ENCODE measurements at places on chromosomes 1 and 21.
A peak's percentile ranks its signal among the peaks of the same experiment; 100 is the strongest.

DNA sequence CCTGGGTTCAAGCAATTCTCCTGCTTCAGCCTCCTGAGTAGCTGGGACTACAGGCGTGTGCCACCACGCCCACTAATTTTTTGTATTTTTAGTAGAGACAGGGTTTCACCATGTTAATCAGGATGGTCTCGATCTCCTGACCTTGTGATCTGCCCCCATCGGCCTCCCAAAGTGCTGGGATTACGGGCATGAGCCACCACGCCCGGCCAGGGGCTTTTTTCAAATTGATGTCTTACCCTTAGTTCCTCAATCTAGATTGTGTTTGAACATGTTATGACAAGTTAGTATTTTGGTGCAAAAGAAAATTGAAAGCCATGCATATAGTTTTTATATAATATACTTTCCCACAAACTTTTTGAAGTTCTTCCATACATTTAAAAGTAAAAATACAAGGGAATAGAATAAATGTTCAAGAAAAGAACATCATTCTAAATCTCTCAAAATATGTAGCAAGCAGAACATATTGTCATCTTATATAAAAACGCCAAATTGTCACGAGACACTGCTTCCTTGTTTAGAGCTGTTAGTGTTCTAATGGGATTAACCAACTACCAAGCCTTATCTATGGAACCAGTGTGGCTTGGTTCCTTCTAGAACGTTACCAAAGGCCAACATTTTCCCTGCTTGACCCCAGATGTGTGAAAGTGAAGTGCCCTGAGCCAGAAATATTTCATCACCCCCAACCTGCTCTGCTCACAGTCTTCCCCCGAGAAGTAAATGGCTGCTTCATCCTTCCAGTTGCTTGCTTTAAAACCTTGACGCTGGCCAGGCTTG, 9.5 kb upstream of the PLEKHM2 start:
- DNase-seq = no peak

GRCh38 chr1:183583466-183583865, 6.8 kb downstream of the NCF2 start:
- no peak for DNase-seq

DNA sequence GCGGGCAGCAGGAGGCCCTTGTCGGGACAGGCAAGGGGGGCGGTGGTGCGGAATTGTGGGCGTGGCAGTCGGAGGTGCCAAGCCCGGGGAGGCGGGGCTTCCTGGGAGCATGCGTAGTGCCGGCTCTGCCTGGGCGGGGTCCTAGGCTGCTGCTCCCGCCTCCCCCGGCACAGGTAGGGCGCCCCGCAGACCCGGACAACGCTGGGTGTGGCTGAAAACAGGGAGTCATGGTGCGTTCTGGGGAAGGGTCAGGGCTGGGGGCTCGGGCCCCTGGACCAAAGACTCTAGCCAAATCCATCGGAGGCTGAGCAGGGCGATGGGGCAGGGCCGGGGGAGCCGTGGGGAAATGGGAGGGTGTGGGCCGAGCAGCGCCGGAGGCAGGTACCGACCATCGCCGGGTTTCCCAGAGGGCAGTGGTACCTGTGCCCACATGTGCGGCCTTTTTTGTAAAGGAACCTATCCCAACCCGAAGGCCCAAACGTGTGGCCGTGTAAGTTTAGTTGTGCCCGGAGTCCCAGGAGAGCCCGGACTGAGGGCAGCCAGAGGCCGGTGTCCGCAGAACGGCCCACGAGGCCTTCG, 231.9 kb downstream of the SDCCAG8 start:
- DNase-seq = no peak

DNA sequence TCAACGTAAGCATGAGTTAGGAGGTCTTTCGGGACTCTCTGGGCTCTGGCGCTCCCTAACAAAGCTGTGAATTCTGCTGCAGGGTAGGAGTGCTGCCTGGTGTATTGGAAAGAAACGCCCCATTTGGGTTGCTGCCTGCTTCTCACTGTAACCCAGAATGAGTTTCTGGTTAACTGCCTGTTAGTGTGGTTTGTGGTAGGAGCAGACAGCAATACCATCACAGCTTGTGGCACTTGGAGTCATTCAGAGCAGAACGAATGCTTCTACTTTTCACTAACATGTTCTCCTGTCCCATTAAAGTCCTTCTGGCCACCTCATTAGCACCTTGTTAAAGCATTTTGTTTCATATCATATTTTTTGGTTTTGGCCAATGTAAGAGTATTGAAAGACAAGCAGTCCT, 18.1 kb downstream of the MAP3K7CL start:
- DNase-seq = no peak

DNA sequence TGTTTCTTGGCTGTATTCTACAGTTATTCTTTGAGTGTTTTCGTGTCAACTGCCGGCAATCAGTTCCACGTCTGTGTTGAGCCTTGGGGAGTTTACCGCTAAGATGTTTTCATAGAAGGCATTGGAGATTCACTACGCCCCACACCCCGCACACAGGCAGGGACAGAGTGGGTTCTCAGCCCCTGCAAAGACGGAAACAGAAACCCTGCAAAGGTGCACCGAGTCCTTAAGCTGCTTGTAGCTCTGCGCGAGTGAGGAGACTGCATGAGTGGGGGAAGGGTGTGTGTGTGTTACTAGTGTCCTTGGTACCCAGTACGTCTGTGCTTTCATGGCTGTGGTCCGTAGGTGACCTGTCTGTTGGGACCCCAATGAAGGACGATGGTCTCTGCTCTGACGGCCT, 1.9 kb downstream of the LHX4 start:
- no peak for DNase-seq

DNA sequence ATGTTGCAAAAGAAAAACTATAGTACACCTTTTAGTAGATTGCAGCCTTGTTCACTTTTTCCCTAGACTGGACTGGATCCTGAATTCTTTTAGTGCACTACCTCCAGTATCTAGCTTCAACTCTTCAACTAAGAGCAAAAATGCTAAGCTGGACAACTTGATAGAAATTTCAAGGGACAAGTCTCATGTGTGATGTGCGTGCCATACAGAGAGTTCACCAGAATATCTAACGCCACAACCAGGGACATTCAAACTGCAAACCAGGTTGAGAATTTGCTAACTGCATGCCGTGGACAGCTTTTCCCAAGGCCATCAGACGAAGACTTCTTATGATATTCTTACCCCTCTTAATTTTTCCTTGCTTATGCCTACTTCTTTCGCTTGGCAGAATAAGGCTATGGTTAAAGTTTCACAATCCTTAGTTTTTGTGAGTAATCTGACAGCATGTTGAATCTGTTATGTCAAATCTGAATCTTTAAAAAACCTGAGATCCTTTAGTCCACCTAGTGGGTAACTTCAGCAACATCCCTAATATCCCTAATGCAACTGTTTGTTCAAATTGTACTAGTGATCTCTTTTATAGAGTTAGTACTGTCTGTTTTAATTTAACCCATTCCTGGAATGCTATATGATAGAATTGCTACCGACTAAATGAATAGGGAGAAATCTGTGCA, 66.4 kb downstream of the DDAH1 start:
- DNase-seq = no peak

- no peak for DNase-seq
Measured at GRCh38 chr1:204983881-204984280, 59.1 kb upstream of the CNTN2 start.

DNA sequence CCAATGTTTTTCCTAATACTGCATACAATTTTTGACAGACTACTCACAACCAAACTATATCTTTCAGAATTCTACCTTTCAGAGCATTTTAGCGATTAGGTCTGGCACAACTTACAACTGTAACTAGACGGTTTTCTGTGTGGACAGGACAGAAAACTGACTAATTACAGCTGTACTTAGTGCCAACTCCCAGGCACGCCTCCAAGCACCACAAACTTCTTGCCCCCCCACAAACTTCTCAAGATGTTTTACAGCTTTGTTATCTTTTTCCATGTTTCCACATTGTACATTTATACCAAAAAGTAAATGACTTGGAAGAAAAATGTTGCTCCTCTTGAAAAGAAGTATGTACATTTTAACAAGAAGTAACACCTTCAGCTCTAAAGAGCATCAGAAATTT, 13.8 kb downstream of the LYST start:
- no peak for DNase-seq

- DNase-seq = no peak
Measured at GRCh38 chr21:23740463-23740862, 1866.8 kb downstream of the MRPL39 start.

- DNase-seq = peak; percentile 38
Measured at GRCh38 chr1:230186003-230186863, 119.2 kb downstream of the GALNT2 start.

GRCh38 chr1:74650561-74650960, 23.0 kb downstream of the ERICH3 start:
- DNase-seq = no peak

DNA sequence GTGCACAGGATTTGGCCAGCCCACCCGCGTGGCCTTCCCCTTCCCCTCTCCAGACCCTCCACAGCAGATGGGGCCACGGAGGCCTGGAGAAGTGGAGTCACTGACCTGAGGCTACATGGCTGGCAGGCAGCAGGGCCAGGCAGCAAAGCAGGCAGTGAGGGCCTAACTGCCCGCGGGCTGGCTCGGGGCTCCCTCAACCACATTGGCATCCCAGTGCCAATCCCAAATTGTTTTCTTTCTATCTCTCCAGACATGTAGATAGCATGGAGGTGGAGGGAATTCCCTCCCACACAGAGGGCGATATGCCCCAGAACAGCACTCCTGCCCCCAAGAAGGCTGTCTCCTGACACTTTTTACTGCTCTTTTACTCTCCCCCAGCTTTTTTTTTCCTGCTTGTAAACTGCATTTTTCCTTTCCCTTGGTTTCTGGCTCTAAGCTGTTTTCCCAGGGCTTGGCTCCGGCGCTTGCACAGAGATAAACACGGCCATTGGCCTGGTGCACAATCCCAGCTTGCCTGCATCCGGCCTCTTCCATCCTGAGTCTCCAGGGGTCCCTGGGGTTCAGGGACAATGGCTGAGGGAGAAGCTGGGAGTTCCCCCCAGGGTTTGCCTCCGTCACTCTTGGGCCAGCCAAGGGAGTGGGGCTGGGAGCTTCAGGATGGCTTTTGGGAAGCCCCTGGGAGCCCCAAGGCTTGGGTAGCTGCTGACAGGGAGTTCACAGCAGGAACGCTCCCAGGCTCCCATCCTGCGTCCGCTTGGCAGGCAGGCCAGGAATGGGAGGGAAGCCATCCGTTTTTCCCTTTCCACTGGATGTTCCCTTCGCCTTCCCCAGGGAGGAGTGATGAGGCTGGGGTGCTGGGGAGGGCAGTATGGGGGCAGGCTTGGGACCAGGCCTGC, 7.0 kb downstream of the EPHX1 start:
- no peak for DNase-seq

GRCh38 chr1:151509350-151510019, 1.7 kb upstream of the CGN start:
- DNase-seq = no peak

- DNase-seq = no peak
Measured at GRCh38 chr1:235663628-235664027, 14.0 kb upstream of the GNG4 start.

- DNase-seq = no peak
Measured at GRCh38 chr1:228799924-228800323, 64.6 kb downstream of the RHOU start.

DNA sequence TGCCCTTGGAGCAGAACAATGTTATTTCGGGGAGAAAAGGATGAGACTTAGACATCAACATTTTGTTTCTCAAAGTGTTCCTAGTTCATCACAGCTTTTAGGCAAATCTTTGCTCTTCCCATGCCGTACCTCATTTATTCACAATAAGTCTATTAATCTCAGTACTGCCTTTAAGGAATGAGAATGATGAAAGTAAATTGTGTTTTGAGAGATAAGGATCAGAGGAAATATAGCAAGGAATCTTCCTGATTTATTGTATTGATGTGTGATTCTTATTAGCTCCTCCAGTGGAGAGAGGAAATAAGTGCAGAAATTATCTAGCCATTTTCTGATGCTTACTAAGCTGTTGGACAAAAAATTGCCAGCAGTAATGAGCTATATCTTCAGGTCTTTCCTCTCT, 2.0 kb downstream of the POLR3C start:
- no peak for DNase-seq

- DNase-seq = no peak
Measured at GRCh38 chr1:29675481-29676263, 439.4 kb downstream of the PTPRU start.

DNA sequence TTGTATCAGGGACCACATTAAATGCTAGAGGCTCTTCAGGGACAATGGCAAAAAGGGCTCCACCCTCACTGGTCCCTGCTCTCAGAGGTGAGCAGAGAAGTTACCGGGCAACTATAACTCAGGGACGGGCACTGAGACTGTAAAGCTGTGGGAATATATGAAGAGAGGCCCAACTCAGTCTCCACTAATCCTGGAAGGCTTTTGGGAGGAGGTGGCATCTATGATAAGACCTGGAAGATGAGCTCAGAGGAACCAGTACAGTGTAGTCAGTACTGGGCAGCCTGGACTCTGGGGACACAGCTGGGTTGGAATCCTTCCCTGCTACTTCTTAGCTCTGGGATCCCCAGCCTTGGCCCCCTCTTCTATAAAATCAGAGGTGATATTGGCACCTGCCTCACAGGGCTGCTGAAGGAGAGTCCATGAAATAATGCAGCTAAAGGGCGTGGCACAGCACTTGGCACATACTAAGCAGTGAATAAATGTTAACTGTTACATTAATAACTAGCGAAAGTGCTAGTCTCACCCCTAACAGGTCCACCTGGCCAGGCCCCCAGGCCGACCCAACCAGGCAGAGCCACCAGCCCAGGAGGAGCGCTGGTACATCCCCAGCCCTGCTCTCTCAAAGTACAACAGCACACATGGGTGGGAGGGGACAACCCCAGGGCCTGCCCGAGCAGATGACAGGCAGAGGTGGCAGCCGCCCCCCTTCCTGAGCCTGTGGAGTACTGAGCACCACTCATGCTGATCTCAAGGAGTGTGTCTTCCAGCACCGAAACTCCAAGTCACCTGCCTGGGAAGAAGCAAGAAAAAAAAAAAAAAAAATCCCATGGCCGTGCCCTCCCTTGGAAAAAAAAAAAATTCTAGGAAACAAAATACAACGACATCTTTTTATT, 62.7 kb downstream of the CASZ1 start:
- DNase-seq = no peak

DNA sequence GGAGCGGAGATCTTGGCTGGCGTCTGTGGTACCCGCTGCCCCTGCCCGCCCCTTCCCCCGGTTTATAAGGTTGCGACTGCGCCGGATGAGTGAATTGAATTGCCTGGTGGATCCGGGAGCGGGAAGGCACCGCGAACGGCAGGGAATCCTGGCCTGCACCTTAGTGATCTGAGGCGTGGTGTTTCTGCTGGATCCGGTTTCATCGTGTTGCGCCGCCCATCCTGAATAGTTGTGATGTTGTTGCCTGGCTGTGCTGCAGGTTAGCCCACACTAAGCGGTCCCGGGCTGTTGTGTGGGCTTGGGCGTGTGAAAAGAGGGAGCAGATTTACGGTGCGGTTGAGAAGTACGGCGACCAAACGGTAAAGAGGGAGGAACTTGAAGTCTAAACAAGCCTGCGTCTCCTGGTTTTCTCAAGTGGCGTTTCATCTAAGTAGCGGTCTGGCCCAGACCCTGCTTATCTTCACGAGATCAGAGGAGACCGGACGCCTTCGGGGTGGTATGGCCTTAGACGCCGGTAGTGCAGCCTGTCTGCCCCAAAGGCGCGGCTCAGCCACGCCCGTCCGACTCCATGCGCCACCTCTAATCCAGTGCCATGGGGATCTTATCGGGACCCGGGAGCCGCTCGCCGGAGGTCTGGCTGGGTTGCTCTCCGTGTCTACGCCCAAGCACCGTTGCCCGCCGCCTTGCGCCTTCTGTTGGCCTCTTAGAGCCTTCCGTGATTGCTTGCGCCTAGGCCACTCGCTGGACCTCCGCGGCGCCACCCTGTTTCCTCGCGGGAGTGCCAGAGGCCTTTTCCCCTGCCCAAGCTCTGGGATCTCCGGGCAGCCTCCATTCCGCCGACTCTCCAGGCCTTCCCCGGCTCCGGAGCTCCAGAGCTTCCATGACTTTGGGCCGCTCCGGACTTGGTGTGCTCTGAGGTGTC, 87.5 kb upstream of the RHOU start:
- DNase-seq = no peak
